ENCODE measurements at places on chromosomes 5 and 9. TPM values are rescaled to one million over a fixed set of nuclear protein-coding genes. Genes with fewer than 3 reads are reported as not detected.
A peak's percentile ranks its signal among the peaks of the same experiment; 100 is the strongest.

DNA sequence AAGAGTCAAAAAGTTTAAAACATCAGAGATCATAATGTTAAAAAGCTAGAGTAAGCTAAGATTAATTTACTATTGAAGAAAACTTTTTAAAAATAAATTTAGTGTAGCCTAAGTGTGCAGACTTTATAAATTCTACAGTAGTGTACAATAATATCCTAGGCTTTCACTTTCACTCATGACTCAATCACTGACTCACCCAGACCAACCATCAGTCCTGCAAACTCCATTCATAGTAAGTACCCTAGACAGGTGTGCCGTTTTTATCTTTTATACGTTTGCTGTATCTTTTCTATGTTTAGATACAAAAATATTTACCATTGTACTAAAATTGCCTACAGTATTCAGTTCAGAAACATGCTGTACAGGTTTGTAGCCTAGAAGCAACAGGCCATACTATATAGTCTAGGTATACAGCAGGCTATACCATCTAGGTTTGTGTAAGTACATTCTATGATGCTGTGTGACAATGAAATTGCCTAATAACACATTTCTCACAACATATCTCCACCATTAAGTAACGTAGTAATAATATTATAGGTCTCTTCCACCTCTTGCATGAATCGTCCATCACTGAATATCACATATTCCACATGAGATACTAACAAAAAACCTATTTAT is 59.2 kb downstream of the MEGF9 start:
- DNase-seq, result peak; percentile 61

- DNase-seq, result no peak
These were observed 98.6 kb upstream of the FER start for GRCh38 chr5:108649106-108649505.

- peak; percentile 36 for DNase-seq
These were observed 87.9 kb upstream of the FSD1L start for GRCh38 chr9:105359892-105360291.

DNA sequence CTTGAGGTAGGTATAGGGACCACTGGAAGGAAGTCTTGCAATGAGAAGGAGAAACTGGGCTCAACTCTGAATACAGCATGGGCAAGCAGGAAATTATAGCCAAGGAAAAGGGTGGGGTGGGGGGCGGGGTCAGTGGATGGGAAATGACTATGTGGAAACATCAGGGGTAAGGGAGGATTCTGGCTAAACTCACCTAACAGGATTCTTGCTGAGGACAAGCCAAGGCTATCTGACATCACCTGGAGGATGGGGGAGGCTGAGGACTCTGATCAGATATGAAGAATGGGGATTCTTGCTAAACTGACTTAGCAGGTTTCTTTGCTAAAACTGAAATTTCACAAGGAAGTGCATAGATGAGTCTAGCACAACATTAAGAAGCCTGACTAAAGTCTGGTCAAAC is 40.8 kb downstream of the CTSL start:
- no peak for DNase-seq

DNA sequence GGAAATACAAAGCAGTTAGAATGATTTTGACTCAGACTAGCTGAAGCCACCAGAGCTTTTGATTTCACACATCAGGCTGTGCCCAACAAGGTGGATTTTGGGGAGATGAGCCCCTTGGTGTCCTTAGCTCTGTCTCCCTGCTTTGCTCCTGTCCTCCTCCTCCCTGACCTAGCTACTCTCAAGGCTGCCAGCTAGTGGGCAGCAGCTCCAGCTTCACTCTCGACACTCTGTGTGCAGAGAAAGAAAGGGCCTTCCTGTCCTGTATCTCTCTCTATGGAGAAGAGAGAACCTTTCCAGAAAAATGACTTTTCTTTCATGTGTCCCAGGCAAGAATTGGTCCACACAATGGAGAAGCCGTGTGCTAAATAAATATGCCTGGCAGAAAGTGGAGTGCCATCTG is 446.2 kb downstream of the SEMA5A start:
- DNase-seq, result no peak

The ARHGAP26 gene
- total RNA-seq, result 7.7 TPM

The SLC6A3 gene
- total RNA-seq, result not detected

The TMCO6 gene
- total RNA-seq, result 38.7 TPM

The TMEFF1 gene
- total RNA-seq, result 0.83 TPM

The COX7C gene
- 539 TPM for total RNA-seq

DNA sequence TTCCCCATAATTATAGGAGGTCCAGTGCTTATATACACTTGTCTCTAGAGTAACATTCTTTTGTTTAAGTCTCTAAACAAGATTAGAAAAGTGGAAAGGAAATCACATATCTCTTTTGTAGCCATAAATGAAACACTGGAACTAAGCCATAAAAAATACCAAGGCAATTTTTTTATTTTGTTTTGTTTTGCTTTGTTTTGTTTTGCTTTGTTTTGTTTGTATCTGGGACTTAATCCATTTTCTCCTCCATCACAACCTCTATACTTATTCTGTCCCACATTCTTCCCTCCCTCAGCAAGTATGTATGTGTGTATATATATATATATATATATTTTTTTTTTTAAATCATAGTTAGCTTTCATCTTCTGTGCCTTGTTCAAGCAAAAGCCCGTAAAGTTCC is 436.6 kb upstream of the MPDZ start:
- DNase-seq, result no peak

DNA sequence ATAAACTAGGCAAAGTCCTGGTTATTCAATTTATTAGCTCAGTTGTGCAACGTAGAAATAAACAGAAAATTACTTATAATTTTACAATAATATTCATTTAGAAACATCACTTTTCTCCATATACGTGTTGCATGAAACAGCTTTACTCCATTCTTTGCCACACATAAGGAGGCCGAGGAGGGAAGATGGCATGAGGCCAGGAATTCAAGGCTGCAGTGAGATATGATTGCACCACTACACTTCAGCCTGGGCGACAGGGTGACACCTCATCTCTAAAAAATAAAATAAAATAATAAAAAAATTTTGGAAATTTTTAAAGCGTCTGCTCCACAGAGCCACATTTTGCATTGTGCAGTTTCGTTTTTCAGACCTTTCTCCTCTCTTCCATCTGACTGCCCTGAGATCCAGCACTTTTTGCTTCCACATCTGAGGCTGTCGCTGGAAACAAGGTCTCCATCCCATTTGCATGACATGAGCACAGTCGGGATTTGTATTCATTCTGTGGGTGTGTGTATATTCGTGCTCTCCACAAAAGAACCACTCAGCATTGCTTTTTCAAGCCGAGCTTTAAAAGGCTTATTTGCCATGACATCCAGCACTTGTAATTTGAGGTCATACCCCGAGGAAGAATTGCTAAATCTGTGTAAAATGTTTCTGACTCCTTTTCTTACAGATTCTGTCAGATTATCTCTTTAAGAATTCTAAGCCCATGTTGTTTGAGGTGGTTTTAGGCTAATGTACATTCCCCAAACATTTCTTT is 98.6 kb upstream of the MSX2 start:
- DNase-seq, result peak; percentile 37

- DNase-seq, result no peak
These were observed 25.5 kb downstream of the OTULINL start for GRCh38 chr5:14607104-14607503.

GRCh38 chr9:83007521-83008300 is 55.2 kb downstream of the RASEF start:
- no peak for DNase-seq

DNA sequence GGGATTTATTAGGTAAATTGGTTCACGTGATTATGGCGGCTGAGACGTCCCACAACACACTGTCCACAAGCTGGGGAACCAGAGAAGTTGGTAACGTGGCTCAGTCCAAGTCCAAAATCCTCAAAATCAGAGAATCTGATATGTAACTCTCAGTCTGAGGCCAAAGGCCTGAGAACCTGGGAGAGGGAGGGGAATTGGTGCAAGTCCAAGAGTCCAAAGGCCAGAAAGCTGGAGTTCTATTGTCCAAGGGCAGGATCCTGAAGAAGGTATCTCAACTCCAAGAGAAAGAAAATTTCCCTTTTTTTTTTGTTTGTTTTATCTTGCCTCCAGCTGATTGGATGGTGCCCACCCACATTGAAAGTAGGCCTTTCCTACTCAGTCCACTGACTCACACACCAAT is 83.8 kb downstream of the PRDM9 start:
- DNase-seq, result no peak

DNA sequence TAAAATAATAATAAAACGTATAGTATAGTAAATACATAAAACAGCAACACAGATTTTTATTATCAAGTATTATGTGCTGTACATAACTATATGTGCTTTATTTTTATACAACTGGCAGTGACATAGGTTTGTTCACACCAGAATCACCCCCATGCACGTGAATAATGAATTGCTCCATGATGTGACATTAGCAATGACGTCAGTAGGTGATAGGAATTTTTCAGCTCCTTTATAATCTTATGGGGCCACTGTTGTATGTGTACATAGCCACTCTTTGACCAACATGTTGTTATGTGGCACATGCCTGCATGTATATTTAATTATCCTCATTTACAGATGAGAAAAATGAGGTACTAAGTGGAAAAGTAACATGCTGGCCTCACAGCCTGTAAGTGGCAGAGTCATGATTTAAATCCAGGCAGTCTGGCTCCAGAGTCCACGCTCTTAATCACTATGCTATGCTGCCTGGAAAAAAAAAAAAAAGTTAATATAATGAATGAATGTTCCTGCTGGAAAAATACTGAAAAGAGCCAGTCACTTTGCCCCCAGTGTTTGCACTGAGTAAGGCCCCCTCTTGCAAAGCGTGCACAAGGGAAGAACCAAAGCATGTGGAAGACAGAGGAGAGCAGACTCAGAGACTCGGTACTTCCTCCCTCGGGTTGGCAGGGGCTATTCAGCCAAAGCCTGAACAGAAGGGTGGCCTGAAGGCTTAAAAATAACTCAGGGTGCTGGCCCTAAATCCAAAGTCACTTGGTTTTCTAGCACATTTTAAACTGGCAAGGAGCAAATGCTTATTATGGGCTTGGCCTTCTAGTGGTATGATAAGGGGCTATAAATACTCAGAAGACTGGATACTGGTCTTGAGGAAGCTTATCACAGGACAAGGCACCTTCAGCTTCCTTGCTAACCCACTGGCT is 206.8 kb downstream of the GLIS3 start:
- DNase-seq, result no peak

Measured in Daoy (cell line).